ENCODE measurements at places on chromosomes 12 and 14.

DNA sequence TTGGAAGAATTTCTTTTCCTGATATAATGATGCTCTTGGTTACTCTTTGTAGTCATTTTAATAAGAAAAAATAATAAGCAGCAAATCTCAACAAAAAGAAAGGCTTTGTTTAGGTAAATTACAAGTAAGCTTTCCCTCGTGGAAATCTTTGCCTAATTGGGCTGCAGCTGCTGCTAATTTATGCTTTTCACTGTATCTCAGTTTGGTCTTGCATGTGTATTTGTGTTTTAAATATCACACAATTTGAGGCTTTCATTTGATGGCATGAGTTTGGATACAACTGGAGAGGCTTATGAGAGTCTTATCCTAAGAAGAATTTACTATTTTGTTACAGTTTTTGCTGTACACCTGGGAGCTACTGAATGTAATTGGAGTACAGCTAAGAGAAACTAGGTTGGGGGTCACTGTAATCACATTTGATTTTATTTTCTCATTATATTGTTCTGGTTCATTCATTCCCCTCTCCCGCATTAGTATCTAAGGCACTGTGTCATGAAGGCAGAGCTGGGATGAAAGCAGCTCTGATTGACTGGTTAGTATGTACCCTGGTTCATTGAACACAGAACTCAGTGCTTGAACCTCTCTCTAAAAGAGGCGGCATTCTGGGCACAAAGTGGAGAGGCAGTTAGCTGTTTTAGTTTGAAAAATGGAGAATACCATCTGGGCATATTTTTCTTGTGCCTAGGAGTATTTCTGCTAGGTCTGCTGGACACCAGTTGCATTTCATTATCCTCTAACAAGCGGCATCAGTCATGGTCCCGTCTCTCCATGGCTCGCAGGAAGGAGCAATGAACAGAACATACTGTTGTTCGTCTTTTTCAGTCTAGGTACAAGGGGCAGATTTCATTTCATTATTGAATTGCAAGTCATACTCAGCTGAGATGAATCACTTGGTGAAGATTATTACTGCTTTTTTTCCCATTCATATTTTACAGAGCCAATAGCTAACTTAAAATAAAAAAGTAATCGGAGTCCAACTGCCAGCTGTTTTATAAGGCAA lies 118.0 kb upstream of the TMEM260 start:
- no peak for DNase-seq

GRCh38 chr12:88737838-88738472 lies 157.7 kb upstream of the KITLG start:
- no peak for DNase-seq

- no peak for DNase-seq
These were observed 51.6 kb upstream of the ABCC9 start for GRCh38 chr12:21992823-21993222.

DNA sequence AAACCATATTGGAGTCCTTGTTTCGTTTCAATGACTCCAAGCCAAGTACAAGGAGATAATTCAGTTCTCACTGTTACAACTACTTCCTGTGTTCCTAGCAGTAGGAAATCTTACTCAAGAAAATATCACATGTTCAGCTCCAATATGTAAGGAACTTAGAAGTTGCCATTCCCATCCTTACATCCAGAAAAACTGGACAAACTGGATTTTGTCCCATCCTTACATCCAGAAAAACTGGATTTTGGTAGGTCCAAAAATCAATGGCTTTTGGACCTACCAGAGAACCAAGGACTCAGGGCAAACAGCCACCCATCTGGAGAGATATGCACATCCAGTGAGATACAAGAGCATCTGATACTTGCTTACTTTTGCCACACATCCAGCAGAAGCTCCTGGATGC lies 23.8 kb downstream of the CMAS start:
- no peak for DNase-seq

DNA sequence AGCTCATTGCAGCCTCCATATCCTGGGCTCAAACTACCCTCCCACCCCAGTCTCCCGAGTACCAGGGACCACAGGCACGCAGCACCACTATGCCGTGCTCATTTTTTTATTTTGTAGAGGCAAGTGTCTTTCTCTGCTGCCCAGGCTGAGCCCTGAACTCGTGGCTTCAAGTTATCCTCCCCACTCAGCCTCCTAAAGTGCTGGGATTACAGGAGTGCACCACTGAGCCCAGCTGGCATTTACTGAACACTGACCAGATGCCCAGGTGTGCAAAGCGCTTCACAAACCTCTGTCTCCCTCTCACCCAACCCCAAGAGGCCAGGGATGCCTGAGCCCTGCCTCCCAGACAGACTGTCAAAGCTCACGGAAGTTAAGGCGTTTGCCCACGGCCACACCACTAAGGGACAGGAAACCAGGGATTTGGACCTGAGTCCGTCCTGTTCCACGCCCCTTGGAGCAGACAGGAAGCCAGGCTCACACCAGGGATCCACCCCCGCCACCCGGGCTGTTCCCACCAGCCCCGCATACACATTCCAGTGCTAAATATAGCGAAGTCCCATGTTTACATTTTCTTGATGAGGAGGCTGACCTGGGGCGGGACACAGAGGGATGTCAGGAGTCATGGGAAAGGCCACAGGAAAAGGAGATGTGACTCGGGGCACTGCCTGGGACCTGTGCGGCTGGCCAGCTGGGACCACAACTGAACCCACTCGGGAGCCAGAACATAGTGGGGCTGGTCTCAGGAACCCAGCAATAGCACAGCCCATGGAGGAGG lies 51.2 kb downstream of the TESC start:
- DNase-seq: peak; percentile 6

DNA sequence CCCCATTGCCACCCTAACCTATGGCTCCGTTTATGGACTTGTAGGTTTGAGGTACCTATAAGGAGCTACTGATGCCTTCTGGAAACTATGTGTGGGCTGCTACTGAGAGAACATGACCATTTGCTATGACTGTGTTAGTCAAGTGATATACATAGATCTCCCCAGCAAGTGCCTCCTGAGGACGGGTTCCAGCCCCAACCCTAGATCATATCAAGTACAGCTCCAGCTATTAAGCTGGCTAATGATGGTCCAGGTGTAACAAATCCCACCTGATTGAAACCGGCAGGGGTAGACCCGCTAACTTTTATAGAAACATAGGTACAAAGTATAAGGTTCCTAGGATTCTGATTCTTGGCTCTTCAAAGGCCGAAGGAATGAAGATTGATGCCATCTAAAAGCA lies 23.7 kb downstream of the NINJ2 start:
- no peak for DNase-seq

GRCh38 chr14:38210587-38211216 lies 3.0 kb downstream of the SSTR1 start:
- no peak for DNase-seq

- DNase-seq: no peak
These were observed 31.1 kb upstream of the SMOC1 start for GRCh38 chr14:69848156-69848555.

DNA sequence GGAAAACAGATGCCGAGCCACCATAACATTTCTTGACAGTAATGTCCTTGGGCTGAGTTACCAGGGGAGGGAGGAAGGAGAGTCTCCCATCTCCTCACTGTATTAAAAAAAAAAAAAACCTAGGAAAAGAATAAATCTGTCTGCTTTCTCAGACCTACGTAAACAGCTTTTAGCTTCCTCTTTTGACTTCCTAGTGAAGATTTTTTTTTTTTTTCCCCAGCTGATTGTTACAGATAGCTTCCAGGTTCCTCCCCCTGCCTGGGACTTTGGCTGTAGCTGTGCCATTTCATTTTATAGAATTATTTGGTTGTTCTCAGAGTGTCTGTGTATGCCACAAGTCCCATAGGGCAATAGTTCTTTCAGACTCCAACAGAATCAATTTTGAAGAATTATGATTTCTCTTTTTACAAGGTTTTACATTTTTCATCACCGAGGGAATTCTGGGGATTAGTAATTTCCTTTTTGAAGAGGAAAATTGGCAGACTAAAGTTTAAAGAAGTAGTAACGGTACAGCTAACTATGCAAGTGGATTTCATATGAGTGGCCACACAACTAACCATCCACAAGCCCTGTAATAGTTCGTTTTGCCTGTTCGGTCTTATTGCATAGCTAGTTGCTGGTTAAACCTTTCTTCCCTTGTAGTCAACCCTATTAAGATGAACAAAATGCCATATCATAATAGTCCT lies 23.1 kb upstream of the GNS start:
- DNase-seq: no peak

- DNase-seq: no peak
These were observed 41.4 kb downstream of the RAB35 start for GRCh38 chr12:120075034-120075616.

DNA sequence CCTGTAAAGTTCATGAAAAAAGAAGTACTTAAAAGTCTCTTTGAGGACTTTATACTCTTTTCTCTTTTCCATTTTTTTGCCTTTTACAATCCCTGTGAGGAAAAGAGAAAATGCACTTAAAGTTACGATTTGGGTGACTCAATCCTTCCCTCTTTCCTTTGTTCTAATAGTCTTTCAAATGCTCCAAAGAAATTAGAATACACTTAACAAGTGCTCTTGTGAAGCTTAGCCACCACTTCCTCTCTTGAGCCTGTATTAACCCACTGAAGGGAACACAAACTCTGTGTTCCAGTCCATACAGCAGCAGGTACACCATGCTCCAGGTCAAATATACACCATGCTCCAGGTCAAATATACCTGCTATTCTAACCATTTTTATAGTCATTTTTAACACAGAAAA lies 581.1 kb upstream of the MGAT4C start:
- no peak for DNase-seq

GRCh38 chr12:124992874-124993625 lies 395 bp upstream of the BRI3BP start:
- DNase-seq: no peak

GRCh38 chr14:23033801-23034497 lies 751 bp downstream of the PSMB5 start:
- no peak for DNase-seq

Measured in fibroblast of skin of left quadriceps (primary cell).